Body of pancreas (tissue), 4 donors: ENCODE measurements at places on chromosomes 16 and 17.

- no peak for DNase-seq
Observed at GRCh38 chr17:77498091-77498741, 357.4 kb downstream of the SEC14L1 start.

- DNase-seq = peak; percentile 26
Observed at GRCh38 chr17:17098551-17099179, 56.4 kb downstream of the MPRIP start.

GRCh38 chr16:65782611-65783600 is 583.6 kb upstream of the CDH5 start:
- DNase-seq = no peak

GRCh38 chr17:75456417-75457046 is at the start of gene TMEM94:
Gene TMEM94 (plus strand): TSS chr17:75456635. CDS start chr17:75471906, 15,271 bp downstream.
- peak; percentile 97 for DNase-seq

- no peak for DNase-seq
Observed at GRCh38 chr16:72979974-72980373, 68.0 kb downstream of the ZFHX3 start.

DNA sequence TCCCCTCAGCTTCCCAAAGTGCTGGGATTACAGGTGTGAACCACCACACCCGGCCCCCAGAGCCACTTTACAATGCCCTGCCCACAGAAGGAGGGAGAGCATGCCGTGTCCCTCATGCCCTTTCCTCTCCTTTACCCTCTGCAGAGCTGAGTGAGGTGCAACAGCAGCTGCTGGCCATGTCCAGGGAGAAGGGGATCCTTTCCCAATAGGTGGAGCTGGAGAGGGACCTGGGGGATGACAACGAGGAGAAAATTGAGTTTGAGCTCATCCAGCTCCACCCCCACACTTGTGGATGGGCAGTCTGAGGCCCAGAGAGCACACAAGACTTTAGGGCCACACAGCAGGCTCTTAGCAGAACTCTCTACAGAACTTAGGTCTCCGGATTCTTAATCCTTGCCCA is 7.9 kb upstream of the GSDMA start:
- no peak for DNase-seq

- no peak for DNase-seq
Observed at GRCh38 chr16:31099860-31100638, 5.5 kb upstream of the VKORC1 start.

DNA sequence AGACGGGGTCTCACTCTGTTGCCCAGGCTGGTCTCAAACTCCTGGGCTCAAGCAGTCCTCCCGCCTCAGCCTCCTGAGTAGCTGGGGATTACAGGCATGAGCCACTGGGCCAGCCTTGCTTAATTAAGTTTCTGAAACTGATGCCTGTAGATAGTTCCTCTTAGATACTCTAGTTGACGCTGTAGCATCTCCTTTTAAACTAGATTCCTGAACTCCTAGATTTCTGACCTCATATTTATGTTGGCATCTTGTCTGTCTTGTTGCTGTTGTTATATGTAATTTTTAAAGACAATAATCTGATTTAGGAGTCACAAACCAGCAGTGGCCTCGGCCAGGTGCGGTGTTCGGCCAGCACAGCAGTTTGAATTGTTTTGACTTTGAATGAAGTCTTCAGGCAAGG is 37.5 kb downstream of the DHRS7B start:
- no peak for DNase-seq

DNA sequence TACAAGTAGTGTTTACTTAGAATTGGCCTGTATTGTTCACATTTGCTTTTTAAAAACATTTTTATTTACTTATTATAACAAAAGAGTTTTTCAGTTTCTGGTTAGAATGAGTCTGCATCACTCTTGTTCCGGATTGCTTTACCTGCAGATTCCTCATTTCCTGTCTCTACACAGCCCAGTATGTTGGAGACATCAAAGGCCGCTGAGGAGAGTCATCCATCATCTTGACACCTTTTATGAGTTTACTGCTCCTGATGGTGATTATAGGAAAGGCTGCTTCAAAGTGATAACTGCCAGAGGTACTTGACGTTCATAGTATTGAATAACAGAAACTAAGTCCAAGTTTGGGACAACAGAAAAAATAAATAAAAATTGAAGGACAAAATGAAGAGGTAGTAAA is 490.5 kb upstream of the CA10 start:
- no peak for DNase-seq

DNA sequence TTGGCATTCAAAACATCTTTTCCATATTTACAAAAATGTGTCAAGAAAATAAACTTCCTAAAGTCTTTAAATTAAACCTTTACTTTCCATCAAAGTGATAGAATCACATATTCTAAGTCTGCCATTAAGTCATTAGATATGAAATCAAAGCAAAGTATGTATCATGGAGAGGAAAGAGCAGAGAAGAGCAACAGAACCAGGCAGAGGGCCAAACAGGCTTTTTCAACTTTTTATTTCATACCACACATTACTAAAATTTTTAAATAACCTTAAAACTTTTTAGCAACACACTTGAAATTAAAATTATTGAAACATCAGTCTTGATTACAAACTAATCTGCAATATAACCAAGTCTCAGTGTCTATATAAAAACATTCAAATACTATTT is 13.8 kb downstream of the SIAH1 start:
- DNase-seq = no peak

- DNase-seq = no peak
Observed at GRCh38 chr16:54875443-54875842, 55.2 kb upstream of the IRX5 start.

DNA sequence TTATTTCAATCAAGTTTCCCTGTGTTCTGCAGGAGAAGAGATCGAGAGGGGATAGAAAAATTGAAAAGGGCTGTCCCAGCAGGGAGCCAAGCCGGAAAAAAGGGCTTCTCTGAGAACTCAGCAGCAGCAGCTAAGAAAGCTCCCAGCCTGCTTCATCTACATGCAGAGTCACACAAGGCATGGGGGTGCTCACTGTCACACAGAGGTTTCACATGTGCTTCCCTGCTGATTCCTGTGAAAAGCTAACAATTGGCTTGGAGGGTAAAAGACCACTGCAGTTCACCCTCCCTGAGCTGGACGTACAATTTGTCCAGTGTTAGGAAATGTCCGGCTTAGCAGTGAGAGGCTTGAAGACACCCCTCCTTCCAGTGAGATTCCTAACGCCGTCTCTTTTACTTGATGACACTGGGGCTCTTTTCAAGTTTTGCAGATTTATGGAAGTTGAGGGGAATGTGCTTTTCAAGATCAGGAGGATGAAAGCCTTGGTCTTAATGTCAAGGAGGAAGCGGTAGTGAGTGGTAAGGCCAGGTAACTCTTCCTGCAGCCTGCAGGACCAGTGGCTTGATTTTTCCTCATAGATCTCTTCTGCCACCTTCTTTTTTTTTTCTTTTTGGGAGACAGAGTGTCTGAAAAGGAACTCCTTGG is 85.6 kb downstream of the WNT3 start:
- DNase-seq = no peak

DNA sequence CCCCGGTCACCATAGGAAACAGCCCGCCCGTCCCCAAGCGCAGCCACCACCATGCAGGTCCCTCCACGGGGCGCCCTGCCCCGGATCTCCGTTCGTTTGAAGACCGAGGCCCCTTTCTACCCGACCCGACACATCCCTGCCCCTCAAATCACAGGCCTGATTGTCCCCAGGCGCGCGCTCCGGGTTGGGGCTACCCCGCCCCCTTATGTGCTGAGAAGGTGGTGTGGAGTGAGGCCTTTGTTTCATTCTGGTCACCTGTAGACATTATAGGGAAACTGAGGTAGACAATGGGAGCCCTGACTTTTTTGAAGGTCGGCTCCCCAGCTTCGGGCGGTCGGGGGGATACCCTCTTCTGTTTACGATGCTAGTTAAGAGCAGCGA is 763 bp upstream of the ACTG1 start:
- peak; percentile 74 for DNase-seq

DNA sequence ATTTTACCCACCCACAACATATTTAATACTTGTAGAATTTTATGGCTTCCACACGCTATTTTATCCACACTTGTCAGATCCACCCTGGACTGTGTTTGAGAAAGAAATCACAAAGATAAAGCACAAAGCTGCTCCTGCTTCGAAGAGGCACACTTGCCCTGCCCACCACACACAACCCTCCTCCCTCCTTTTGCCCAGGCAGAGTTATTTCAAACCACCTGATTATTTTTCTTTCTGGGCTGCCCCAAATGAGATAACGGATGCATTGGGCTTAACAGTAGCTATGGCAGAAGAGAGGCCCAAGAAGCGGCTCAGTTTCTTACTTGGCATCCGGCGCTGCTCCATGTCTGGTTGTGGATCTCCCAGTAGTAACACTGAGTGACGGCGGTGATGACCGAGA is 27.2 kb downstream of the PKD1L3 start:
- DNase-seq = no peak

- peak; percentile 90 for DNase-seq
Observed at GRCh38 chr17:17496189-17497064, at the start of gene RASD1. Gene RASD1 (minus strand): TSS chr17:17496395. CDS start chr17:17496181, 214 bp downstream.

- peak; percentile 62 for DNase-seq
Observed at GRCh38 chr17:2023692-2024571, 1.2 kb downstream of the RTN4RL1 start.

DNA sequence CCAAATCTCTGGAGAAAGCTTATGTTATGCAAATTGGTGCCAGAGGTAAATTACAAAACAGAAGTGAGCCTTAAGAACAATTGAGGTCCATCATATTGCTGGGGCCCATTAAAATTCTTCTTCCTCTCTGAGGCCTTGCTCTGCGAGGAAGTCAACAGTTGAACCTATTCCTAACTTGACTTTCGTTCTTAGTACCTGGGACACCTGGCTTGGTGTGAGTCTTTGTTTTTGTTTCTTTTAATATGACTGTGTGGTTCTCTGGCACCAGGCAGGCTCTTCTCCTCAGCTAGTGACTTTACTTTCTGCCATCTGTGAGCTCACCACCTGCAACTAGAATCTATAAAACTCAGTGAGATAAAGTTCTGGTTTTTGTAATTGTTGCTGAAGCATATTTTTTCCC is 120.4 kb downstream of the CBLN1 start:
- DNase-seq = no peak

DNA sequence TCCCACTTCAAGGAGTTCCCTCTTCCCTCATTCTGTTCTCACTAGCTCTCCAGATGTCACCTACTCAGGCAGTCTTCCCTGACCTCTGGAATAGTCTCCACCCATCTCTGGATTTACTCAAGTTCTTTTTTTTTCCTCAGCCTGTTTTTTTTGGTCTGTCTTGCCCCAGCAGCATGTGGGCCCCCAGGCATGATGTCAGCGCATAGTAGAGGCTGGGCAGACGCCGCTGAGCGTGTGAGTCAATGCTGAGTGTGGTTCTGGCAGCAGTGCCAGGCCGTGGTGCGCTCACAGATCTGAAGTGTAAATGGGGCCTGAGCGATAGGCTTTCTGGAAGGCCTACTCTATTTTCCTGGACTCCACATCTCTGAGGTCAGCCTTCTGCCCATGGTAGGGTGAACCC is 2.7 kb upstream of the KCNJ18 start:
- peak; percentile 25 for DNase-seq

DNA sequence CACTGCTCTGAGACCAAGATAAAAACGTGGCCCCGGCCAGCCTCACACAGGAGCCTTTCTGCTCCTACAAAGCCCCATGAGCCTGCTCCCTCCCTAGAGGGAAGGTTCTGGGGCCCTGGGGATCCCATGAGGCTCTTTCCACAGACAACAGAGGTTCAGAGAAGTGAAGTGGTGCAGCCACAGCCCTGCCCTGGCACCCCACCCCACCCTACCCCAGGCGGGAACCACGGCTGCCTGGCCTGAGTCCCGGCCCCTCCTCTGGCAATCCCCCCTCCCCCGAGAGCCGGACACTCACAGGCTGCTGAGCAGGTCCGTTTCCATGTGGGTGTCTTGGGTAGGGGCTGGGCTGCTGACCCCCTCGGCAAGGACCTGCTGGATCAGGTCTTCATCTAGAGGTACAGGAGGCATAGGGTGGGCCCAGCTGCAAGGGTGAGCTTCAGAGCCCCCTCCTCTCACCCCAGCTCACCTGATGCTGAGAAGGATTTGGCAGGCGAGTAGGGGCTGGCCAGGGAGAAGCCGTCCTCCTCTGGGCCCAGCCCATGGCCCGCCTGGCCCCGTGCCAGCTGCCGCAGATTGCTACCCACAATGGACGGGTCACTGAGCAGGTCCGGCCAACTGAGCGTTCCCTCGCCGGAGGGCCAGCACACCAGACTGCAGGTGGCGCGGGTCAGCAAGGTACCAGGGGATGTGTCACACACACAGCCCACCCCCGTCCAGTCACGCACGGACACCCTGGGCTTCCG is 38.7 kb downstream of the PKD1 start:
- DNase-seq = no peak

DNA sequence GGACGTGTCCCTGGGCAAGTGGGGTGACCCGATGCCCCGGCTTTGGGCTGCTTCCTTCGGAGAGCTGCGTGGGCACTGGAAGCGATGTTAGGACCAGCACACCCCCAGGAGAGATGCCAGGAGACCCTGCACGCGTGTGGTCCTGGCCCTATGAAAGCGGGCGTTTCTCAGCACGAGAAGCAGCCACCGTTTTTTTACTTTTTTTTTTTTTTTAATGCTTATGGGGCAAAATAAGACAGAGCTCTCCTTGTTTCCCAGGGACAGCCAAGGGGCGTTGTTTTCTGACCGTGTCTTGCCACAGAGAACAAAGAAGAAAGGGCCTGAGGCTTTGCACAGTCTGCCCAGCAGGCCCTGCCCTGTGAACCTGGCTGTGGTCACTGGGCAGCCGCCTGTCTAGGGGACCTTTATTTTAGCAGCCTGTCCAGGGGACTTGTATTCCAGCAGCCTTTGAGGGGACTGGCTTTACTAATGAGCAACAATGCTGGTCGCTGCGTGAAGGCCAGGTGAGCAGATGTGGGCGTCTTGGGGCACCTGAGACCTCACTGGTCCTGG is 996 bp downstream of the SLC25A10 start:
- no peak for DNase-seq

- DNase-seq = peak; percentile 25
Observed at GRCh38 chr17:3770466-3770865, 30.5 kb downstream of the ITGAE start.

DNA sequence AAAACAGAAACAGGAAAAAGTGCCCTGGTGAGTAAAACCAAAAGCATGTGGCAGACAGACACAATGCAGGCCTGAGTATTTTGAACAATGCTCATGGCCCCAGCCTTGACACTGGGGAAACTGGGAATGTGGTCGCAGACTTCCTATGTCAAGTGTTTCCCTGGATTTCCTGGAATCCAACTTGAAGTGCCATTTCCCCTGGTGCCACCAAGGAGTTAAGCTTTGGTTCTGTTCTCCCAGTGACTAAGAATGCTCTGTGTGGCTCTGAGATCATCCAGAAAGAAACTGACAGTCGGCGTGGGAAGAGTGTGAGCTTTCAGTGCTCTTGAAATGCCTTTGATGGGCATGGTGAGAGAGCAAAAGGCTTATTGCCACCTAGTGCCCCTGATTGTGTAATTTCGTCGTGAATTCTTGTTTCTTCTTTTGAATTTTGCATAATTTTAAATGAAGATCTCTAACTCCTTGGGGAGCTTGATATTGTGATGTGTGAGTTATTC is 96.0 kb downstream of the YPEL2 start:
- no peak for DNase-seq

DNA sequence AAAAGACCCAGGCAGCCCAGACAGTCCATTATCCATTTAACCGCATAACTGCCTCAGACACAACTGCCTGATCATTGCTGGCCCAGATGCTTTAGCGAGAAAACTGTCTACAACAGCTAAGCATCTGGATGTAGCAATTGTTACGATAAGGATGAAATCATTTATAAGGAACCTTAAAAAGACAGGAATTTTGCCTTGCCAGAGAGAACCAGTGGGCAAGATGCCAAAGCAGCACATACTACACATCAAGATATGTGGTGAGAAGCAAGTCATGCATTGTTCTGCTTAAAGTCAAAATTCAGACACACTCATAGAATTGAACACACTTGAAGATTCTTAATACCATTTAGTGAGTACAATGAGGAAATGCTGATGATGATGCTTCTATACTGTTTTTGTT is 1525.3 kb downstream of the CDH8 start:
- DNase-seq = no peak
